Stimulated activated CD4-positive, alpha-beta T cell treated with anti-CD3 and anti-CD28 coated beads, Interleukin-2, amount 100 ng/mL, for 4 hours (primary cell): ENCODE measurements at places on chromosomes 2 and 18.

GRCh38 chr18:499776-500631, 497 bp downstream of the COLEC12 start:
- DNase-seq = no peak

GRCh38 chr2:191942739-191943103, 95.8 kb upstream of the CAVIN2 start:
- DNase-seq = no peak

DNA sequence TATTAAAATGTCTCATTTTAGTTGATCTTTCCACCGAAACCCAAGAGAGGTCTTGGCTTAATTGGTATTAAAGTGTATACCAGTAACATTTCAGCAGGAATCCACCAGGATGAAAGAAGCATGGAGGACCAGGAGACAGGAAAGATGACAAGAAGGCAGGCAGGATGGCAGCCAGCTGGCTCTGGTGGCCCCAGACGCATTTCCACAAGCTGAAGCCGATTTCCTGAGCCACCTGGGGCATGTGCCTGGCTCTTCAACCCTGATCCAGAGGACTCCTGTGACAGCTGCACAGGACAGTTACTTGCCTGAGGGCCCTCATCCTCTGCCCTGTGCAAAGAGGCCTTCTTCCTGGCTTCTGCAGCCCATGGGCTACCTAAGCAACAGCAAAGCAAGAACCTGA, 56.9 kb upstream of the NFU1 start:
- DNase-seq = no peak

DNA sequence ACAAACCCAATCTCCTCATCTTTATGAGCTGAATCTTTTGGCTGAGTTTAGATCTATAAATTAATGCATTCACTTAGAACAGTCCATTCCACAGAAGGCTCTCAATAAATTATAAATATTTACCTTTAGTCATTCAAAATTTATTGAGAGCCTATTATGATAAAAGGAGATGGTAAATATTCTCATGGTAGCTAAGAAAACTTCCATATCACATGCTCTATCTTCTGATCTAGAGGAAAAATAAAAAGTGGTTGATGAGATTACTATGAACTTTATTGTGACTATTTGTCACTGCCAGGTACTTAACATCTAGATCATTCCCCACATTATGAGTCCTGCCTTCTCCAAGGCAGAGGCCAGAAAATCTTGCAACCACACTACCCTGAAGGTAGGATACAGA, 62.4 kb downstream of the L3MBTL4 start:
- DNase-seq = no peak

DNA sequence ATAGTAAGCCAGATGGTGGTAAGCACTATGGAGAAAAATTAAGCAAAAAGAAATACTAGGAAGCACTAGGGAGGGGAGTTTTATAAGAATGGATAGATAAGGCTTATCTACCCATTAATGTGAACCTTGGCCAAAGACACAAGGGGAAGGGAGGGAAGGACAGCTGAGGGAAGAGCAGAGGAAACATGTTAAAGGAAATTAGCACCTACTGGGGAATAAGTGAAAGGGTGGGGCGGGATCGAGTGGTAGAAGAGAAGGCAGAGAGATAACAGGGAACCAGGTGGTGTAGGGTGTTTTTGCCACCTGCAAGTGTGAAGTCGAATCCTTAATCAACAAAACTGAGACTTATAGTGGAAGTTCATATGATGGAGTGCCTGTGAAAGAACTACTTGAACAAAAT, 1.7 kb downstream of the UNC80 start:
- no peak for DNase-seq
